Muscle of back (tissue), 13 donors: ENCODE measurements at places on chromosomes 2 and 18. TPM values are rescaled to one million over a fixed set of nuclear protein-coding genes. Genes with fewer than 3 reads are reported as not detected.
A peak's percentile ranks its signal among the peaks of the same experiment; 100 is the strongest.

The RND3 gene
- 73.8 TPM for polyA plus RNA-seq

The C2orf80 gene
- not detected for polyA plus RNA-seq

The DCDC2C gene
- polyA plus RNA-seq: 0.59 TPM

The UPP2 gene
- 0.12 TPM for polyA plus RNA-seq

The CEP76 gene
- 5.4 TPM for polyA plus RNA-seq

The IL1B gene
- 0.92 TPM for polyA plus RNA-seq

DNA sequence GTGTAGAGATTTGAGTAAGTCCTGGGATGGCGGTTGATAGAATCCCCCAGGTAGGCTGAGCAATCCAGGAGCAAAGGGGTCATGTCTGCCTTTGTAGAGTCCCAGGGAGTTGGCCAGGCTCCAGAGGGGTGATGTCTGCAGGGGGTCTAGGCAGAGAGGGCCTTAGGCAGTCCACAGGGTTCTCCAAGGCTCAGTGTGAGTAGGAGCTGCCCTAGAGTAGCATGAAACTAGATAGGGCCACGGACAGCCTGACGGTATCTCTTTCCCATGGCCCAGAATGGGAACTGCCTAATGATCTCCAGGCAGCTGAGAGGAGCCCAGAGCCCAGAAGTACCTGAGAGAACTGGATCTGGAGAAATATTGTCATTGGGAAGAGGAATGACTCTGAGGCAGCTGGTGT lies 9.0 kb upstream of the FAM136A start:
- DNase-seq: no peak

GRCh38 chr2:37472959-37473358 lies 128.5 kb downstream of the QPCT start:
- DNase-seq: no peak

DNA sequence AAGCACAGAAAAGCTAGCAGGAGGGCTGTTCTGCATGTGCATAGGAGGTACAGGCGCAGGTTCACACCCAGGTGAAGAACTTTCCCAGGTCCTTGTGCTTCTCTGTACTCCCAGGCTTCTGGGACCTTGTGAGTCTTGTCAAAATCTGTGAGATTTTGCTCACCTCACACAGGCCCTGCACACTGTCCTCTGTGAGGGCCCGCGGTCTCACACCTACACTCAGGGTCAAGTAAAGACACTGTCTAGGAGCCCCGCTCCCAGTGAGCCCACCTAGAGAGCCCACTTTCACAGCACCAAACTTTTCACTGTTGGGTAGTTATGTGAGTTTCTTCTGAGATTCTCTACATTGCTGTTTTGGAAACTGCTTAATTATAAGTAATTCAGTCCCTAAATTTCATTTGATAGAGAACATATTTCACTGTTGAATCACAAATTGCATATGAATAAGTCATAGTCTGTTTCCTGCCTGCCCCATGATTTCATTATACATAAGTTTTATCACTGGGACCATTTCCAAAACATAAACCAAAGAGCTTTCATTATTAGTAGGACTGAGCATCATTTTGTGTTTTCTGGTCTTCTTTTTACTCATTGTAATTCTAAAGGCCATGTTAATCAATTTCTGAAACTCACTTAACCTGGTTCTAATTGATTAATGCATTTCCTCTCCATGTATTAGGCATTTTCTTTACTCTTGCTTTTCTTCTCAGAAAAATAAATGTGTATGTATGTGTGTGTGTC lies 234.2 kb upstream of the SPOPL start:
- DNase-seq: no peak

- no peak for DNase-seq
These were observed 273.5 kb upstream of the MMADHC start for GRCh38 chr2:149861034-149861433.

DNA sequence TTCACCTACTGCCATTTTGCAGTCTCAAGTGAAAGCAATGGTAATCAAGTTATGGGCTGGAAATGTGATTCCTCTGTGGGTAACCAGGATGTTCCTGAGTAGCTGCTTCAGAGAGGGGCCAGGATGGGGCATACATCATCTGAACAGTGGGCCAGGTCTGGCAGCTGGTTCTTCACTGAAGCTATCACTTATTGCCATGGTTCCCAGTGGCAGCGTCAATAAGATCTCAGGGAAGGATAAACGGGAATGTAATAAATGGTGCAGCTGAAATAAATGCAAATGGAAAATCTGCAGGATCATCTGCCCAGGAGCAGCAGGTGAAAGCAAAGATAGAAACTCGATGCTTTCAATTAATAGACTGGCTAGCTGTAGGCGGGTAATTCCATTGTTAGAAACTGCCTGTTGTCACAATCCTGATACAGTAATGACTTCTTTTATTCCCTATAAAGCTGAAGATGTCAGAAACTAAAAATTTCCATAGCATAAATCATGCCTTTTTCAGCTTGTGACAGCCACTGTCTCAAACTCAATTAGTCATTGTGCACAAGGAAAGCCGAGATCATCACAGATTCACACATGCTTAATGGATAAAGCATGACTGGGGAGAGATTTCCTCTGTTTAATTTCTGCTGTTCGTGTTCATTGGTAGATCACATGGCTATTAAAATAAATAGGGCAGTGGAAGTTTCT lies 56.2 kb upstream of the CCDC85A start:
- no peak for DNase-seq

- no peak for DNase-seq
These were observed 278.7 kb upstream of the PXDN start for GRCh38 chr2:2022941-2023586.

DNA sequence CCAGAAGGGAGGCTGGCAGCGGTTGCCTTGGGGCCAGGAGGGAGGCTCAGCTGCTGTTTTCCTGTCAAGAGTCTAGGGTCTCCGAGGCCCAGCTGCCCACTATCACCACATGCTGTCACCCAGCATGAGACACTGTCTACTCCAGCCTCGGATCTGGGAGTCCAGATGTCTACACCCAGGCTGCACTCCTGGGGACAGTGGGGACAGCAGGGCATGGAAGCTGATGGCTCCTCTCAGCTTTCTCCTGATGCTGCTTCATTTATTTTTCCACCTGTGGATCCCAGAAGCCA lies 134.0 kb downstream of the PTGR3 start:
- DNase-seq: no peak

DNA sequence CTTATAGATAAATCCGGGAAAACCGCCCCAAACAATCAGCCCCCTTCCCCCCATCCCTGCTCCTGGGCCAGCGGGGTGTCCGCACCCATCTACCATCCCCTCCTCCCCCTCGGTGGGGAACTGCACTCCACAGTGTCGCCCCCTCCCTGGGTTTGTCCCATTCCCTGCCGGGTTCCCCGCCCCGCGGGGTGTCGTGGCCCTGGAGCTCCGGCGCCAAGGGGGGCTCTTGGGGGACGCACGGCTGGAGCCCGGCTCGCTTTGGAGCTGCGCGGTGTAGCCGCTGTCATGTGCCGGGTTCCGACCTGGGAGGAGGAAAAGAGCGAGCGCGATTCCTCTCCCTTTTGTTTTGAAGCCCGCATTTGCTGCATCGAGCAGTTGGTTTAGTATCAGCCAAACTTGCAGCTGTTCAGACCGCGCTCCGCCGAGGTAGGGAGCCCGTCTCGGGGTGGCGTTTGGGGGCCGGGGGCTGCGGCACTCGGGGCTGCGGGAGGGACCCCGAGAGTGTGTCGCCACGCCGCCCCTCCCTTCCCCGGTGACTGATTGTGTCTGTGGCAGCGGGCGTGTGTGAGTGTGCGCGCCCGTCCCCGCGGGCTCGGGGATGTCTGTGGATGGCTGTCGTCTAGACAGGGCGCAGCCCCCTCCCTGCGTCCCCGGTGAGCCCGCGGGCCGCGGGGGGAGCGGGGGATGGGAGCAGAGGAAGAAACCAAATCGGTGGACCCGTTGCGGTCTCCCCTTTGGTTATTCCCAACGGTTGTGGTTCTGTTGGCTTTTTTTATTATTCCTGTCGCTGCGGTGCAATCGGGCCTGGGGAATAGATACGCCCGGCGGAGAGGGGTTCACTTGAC lies 797 bp downstream of the CTIF start:
- peak; percentile 38 for DNase-seq

- peak; percentile 89 for DNase-seq
These were observed 14.3 kb downstream of the MALL start for GRCh38 chr2:110101280-110101844.

DNA sequence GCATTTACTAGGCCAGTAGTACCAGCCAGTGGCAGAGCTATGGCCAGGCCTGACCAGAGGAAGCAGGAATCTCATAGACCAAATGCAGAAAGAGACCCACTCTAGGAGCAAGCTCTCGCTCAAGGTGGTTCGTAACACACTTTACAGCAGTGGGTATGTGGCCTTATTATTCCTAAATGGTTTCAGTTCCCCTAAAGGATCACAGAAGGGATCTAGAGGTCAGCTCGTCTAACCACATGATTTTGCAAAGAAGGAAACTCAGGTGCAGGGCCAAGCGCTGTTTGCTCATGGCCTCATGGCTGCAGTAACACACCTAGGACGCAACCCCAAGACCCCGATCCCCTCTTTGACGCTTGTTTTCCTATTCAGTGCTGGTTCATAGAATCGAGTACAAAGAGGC lies 65.5 kb upstream of the ATG16L1 start:
- DNase-seq: no peak

GRCh38 chr2:26877276-26877675 lies 29.3 kb downstream of the DPYSL5 start:
- DNase-seq: no peak

DNA sequence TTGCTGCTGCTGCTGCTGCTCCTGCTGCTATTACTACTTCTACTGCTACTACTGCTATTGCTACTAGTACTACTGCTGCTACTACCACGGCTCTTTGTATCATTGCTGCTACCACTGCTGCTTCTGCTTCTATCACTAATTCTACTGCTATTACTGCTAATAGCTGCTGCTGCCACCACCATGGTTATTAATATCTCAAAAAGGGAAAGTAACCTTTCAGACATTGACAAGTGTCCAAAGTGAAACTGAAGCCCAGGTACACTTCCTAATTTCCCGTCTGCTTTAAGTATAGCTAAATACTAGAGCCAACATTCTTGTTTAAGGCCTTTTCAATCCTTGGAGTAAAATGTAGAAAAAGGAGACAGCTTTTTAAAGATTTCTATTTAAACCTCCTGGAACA lies 45.4 kb upstream of the EHBP1 start:
- no peak for DNase-seq

GRCh38 chr18:37343542-37343851 lies 222.1 kb downstream of the CELF4 start:
- DNase-seq: no peak

DNA sequence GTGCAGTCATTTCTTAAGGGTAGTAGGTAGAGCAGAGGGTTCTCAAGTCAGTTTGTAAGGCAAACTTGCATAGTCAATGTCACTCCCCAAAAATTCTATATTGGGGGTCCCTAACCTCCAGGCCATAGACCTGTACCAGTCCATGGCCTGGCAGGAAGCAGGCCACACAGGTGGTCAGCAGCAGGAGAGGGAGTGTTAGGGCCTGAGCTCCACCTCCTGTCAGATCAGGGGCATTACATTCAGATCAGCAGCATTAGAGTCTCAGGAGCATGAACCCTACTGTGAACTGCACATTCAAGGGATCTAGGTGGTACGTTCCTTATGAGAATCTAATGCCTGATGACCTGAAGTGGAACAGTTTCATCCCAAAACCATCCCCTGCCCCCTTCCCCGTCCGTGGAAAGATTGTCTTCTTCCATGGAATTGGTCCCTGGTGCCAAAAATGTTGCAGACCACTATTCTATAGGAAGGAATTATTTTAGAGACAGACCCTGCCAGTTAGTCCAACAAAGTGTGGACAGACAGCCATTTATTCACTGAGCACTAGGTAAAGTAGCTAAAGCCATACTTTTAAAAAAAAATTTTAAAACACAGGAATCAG lies 6.7 kb downstream of the COA5 start:
- DNase-seq: peak; percentile 8

DNA sequence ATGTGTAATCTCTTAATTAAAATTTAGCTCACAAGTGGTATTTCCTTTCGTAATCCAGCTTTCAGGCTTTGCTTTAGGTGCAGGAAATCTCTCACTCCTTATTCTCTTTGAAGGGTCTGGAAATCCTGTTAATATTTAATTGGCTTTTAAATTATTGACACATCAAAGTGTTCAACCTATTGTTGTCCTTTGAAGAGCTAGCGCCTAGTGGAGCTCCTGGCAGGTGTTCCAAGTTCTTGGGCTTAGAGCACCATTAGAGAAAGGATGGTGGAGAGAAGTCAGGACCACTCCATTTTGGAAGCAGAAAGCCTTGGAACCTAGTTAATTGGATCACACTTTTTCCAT lies 92.4 kb downstream of the CABLES1 start:
- DNase-seq: no peak

- no peak for DNase-seq
These were observed 999.7 kb upstream of the LRRTM1 start for GRCh38 chr2:81304154-81304830.
